ENCODE measurements at places on chromosomes 5 and 9.

DNA sequence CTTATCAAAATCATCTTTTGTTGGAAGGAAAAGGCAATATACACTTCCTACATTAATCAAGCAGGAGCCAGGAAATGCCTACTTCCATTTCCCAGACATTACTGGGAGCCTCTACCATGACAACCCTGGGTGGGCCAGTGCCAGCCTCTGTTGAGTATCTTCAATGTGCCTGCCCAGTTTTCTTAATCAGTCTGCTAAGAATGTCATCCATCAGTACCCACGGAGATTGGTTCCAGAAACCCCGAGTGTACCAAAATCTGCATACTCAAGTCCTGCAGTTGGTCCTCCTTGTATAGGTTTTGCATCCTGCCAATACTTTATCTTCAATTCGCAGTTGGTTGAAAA, 82.4 kb downstream of the MARCHF3 start:
- no peak for DNase-seq

DNA sequence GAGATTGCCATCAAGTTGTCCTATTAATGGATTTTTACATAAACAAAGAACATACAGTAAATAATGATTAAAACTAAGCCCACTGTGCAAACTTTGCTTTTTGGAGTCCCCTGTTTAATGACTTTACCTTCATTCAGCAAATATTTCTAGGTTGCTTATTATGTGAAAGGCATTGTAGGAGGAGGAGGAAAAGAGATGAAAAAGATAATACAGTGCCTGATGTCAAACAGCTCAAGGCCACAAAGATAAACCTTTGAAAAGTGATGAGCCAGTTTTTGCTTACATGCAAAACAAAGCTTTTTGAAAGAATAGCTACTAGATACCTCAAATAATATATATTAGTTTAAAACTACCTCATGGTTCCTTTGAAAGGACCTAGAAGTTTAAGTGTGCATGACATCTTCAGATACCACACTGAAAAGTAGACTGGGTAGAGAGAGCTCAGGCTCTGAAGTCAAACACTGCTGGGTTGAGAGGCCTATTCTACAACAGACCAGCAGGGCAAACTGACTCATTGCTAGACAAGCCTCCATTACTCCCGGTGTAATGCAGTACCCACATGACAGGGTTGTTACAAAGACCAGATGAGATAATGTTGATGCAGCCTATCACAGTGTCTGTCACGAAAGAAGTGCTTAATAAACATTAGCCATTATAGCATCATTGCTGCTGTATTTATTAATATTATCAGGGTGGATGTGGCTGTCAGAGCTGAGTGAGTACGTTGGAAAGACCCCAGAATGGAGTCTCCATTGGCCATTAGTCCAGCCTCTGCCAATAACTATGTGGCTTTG, 11.8 kb downstream of the DEPDC1B start:
- no peak for DNase-seq

- DNase-seq = no peak
These were observed 54.1 kb upstream of the DAB2 start for GRCh38 chr5:39478863-39479262.

DNA sequence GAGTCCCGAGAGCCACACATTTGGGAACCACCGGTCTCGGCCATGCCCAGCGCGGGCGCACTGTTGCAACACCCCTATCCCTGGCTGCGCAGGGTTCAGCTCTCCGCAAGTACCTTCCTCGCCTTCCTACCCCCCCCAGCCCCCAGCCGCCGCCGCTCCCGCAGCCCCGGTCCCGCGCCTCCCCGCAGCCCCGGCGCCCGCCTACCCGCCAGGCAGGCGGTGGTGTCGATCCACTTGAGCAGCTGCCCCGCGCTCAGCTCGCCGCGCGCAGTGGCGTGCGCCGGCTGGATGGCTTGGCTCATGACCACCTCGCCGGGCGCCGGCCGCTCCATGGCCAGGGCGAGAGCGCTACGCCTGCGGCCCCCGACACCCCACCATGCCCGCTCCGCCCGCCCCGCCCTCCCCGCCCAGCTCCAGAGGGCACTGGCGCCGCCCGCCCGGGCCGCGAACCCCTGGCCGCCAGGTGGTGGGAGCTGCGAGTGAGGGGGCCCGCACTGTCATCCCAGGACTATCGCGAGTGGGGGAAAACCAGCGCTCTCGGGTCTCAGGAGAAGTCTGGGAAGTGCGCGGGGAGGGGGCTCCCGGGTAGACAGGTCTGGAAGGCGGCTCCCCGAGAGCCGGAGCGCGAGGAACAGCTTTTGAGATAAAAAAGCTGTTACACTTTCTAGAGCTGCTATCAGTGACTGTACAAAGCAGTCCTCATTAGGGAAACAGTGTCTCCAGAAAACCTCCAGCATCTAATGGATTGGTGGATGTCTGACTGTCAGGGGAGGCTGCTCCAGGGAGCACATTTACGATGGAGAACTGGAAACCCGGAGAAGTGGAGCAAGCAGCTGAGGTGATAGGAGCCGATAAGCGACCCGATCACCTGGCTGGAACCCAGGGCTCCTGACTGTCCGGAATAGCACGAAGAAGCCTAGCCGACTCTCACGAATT, at the start of gene ACOT12:
Gene ACOT12 (minus strand): TSS at position 352 of the 936 bp plus-strand sequence. CDS start 20 bp downstream, at position 332.
- no peak for DNase-seq

DNA sequence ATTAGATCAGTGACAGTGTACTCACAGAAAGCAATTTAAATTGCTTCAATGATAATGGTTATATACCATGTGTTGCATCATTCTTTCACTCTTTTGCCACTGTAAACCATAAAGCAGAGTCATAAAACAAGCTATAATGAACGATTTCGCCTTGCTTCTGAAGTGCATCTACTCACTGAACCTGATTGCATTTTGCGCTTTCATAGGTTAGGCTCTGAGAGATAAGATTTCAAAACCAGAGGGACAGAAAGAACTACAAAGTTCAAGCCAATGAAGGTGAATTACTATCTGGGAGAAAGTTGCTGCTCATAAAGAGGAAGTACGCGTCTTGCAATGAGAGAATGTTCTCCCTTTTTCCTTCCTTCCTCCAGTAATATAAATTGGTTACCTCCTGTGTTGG, 412.7 kb downstream of the CETN3 start:
- DNase-seq = no peak

DNA sequence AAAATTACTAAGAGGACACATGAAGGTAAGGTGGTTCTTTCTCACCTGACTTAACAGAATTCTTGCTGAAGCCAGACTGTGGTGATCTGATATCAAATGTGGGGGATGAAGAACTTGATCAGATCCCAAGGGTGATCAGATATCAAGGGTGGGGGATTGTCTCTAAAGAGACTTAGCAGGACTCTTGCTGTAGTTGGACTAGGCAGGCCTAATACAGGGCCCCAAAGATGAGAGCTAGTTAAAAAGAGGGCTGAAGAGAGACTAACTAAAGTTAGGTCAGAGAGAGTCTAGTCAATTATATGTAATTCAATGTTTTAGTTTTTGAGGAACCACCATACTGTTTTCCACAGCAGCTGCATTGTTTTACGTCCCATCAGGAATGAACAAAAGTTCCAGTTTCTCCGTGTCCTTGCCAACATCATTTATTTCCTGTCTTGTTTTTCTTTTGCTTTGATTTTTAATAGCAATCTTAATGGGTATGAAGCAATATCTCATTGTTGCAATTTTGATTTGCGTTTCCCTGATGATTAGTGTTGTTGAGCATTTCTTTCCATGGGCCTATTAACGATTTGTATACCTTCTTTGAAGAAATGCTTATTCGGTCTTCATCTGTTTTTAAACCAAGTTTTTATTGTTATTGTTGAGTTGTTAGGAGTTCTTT, 77.6 kb upstream of the ALDH1A1 start:
- no peak for DNase-seq

- DNase-seq = no peak
These were observed 91.3 kb upstream of the GPBP1 start for GRCh38 chr5:57082441-57083067.

DNA sequence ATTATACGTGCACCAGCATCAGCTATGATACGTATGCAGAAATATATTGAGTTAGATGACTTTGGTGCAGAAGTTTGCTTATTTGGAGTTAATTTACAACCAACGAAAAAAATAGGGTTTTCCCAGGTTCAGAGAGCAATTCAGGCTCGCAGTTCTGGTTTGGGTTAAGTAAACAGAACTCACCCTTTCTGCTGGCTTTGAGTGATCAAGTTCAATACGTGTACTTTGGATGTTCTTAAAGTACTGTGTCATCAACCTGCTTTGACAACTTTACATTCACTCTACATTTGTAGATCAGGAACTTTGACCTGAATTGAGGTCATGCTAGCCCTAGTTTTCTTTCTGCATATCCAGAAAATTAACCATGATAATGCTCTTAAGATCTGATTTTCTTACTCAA, 40.7 kb downstream of the ACOT12 start:
- DNase-seq = no peak

DNA sequence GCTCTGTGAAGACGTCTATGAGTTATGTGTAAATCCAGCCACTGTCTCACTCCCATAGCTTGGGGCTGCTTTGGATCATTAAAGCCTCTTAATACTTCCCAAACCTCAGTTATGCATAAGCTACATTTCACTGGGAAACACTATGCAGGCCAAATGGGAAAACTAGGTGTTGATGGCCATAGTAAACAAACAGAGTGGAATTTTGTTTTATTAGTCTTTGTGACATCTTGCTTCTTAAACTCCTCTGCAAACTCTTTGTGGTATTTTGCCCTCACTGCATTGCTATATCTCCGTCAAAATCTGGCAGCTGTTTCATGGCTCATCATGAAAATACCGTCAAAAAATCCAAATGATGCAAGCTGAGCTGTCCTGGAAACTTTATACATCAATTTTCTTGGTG, 167.2 kb upstream of the HMHB1 start:
- DNase-seq = no peak

All from T-helper 22 cell (primary cell).